Stimulated activated CD8-positive, alpha-beta memory T cell treated with anti-CD3 and anti-CD28 coated beads, Interleukin-12 subunit alpha, Interleukin-12 subunit beta, amount 100 ng/mL, for 4 hours (primary cell): ENCODE measurements at places on chromosomes 11 and 22.

- no peak for DNase-seq
These were observed 16.6 kb downstream of the TRIM29 start for GRCh38 chr11:120121336-120121735.

DNA sequence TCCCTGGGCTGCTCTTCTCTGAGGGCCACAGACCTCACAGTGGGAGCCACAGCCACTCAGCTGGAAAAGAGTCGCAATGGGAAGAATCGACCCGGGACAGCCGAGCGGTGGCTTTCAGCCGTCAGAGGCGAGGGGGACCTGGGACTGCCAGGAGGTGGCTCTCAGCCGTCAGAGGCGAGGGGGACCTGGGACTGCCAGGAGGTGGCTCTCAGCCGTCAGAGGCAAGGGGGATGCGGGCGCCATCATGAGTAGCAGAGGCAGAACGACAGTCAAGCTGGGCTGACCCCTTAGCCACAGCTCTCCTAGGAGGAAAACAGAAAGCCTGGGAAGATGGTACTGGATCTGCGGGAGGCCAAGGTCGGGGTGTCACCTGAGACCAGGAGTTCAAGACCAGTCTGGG lies 14.9 kb upstream of the MUC2 start:
- no peak for DNase-seq

DNA sequence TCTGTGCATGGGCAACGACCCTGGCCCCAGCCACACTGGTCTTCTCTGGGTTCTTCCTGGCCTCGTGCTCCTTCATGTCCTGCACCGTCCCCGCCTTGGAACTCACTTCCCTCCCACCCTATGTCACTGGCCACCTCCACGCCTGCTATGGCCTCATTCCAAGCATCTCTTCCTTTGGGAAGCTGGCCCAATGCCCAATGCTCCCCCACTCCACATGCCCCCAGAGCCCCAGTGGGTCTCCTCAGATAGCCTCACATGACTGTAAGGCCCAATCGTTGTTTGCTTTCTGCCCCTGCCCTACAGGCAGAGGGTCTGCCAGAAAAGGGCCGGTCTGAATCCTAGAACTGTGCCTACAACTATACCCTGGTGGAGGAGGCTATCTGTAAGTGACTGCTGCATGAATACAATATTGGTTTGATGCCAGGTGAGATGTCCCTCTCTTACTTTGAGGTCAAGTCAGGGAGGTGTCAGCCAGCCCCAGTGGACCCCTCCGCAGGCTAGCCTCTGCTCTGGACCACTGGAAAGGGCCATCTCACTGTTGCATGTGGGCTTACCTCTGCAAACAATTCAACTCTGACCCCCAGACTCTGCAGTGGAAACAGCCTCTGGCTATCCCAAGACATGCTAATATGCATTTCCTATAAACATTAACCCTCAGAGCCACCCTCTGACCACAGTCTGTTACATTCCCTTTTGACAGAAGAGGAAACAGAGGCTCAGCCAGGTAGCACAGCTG lies 2.1 kb upstream of the GNAZ start:
- no peak for DNase-seq

GRCh38 chr11:89490981-89491690 lies at the start of gene NOX4:
NOX4 (minus strand) TSS chr11:89491375; CDS start chr11:89491246, 129 bp downstream.
- no peak for DNase-seq

DNA sequence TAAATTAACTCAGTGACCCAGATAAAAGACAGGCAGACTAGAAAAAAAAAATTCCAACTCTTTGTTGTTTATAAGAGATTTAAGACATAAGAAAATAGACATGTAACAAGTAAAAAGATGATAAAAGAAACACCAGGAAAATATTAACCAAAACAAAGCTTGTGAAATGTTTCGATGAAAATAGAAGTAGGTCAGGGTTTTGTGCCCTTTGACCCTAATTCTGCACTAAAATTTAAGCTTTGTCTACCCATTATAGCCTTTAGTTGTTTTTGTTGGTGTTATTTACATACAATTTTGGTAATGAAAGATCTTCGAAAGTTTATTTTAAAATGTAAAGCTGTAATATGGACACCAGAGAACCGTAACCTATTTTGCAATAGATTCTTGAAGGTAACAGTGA lies 75.7 kb downstream of the LRRC4C start:
- no peak for DNase-seq

GRCh38 chr11:92070026-92070889 lies 154.4 kb upstream of the FAT3 start:
- DNase-seq: no peak

GRCh38 chr22:46770151-46770641 lies 7.7 kb downstream of the TBC1D22A start:
- DNase-seq: no peak

GRCh38 chr11:21429401-21429800 lies 760.0 kb downstream of the NELL1 start:
- DNase-seq: no peak

- no peak for DNase-seq
These were observed 23.0 kb downstream of the RNF121 start for GRCh38 chr11:71951741-71952310.

- no peak for DNase-seq
These were observed 941.0 kb upstream of the CHORDC1 start for GRCh38 chr11:91163619-91164451.

DNA sequence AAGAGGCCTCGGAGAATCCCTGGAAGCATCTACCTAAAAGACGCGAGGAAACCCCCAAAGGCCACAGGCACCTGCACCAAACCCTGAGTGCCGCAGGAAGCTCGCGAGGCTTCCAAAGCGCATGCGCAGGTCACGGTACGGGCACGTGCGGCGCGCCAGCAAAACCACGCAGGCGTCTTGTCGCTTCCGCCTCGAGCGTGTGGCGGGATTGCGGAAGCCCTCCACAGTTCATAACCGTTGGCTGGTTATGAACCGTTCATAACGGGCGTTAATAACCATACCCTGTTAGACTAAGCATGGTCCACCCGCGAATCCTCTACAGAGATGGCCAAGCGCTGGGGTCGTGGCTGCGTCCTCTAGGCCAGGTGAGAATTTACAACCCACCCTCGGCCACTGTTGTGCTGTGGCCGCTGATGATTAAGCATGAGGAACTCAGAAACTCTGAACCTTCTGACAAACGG lies 46.4 kb downstream of the MORC2 start:
- peak; percentile 70 for DNase-seq

DNA sequence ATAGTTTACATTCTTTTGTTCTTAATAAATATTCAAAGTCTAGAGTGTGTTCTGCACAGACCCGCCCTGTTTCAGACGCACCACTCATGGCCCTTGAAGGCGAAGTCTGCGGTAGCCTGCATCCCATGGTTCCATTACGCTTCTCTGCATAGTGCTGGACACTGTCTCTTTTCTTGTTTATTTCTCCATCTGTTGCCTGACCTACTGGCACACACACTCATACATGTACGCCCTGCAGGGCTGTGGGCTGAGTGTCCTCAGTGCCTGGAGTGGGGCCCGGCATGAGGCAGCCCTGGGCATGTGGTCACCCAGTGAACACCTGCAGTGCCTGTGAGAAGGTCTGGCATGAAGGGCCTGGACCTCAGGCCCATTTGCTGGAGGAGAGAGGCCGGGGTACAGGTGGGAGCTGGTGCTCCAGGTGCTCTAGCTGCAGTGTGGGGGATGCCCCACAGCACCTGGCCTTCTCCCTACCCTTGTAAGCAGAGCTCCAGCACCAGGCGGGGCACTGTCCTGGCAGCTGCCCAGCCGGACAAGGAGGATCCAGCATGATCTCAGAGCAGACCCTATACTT lies 404.1 kb downstream of the TBC1D22A start:
- DNase-seq: no peak

GRCh38 chr11:94519478-94520084 lies 7.3 kb downstream of the C11orf97 start:
- no peak for DNase-seq

DNA sequence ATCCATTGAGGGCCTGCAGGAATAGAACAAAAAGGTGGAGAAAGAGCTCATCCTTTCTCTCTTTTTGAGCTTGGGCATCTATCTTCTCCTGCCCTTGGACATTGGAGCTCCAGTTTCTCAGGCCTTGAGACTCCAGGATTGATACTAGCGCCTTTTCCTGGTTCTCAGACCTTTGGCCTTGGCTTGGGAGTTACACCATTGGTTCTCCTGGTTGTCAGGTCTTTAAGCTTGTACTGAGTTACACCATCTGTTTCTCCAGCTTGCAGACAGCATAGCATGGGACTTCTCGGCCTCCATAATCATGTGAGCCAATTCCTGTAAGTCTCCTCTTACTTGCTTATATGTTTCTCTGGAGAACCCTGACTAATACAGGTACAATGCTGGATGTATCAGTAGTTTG lies 72.6 kb downstream of the GRK3 start:
- no peak for DNase-seq

DNA sequence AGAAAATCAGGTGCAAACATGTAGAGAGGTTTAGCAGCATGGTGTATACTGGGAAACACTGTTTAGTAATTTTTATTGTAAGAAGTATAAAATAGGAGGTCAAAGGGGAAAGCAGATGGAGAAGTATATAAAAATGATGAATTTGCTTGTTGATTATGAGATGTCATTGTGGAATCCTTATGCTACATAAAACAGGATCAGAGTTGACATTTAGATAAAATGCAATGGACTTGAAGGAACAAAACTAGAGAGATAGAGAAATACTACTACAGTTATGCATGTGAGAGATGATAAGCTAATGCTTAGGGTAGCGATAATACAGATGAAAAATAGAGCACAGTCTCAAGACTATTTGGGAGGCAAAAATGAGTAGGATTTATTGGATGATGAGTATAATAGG lies 191.9 kb upstream of the CTSC start:
- DNase-seq: no peak

DNA sequence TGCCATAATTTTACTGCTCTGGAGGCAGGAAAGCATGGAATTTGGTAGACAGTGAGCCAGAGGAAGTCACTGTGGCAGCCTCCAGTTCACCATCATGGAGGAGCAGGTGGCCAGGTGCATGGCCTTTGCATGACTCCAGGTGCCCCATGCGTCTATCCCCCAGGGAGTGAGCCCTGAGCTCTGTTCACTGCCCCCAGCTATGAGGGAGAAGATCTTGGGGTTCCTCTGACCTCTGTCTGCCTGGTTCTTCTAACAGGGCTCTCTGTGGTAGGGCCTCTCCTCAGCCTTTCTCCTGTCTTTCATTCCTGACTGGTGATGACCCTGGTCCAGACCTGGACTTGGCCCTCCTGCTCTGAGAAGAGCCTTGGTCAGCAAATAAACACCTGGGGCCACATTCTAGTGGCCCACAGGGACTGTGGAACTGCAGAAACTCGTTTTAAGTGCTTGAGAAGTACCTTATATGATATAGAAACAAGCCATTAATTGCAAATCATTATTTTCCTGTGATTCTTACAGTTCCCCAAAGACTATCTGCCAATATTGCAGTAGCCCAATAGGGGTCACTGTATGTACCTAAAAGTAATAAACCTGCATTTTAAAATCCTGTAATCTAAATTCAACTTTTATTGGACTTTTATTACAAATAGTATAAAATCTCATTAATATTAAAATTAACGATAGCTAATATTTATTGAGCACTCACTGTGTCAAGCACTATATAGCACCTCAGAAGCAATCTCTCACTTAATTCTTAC lies 120.0 kb upstream of the SYT13 start:
- DNase-seq: no peak

GRCh38 chr11:69669486-69669885 lies 5.7 kb downstream of the LTO1 start:
- DNase-seq: no peak
